Stimulated activated CD8-positive, alpha-beta memory T cell treated with anti-CD3 and anti-CD28 coated beads, Interleukin-12 subunit alpha, Interleukin-12 subunit beta, amount 100 ng/mL, for 1 hour (primary cell): ENCODE measurements at places on chromosomes 1 and 21.
A peak's percentile ranks its signal among the peaks of the same experiment; 100 is the strongest.

DNA sequence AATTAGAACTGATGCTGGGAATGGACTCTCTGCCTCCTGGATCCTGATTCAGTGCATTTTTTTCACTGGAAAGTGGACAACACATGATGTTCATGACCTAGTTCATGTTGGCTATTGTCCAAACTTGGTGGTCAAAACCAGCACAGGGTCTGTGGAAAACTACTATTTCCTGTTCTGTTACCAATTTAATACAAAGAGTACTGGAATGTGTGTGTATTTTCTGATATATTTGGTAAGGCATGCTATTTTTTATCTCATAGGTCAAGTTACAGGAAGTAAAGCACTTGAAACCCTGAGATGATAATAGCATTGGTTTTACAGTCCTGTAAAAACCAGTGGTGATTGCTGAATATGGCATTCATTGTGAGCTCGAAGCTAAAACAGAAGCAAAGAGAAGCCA lies 89.9 kb downstream of the SGIP1 start:
- DNase-seq = no peak

DNA sequence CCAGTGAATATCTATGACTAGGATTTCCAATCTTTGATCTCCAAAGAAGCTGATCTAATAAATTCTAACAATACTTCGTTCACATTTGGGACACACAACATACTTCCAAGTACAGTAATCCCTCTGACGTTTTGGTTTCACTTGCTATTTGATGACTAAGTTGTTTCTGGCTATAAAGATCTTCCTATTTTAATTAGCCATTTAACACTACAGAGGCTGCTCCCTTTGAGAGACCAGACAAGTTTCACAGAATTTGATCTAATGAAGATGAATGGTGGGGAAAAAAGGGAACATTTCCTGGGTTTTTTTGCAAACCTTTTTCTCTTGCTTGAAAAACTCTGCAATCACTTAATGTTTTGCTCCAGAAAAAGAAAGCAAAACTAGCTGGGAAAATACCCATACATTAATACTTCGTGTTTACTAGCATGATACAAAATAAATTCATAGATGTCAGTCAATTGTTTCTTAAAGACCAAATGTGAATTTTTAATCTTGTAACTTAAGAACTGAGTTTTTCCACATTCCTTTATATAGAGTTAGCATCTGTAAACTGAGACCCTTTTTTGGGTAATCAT lies 28.0 kb upstream of the GLIS1 start:
- no peak for DNase-seq

GRCh38 chr21:41932191-41932575 lies 21.6 kb downstream of the C2CD2 start:
- DNase-seq = no peak

DNA sequence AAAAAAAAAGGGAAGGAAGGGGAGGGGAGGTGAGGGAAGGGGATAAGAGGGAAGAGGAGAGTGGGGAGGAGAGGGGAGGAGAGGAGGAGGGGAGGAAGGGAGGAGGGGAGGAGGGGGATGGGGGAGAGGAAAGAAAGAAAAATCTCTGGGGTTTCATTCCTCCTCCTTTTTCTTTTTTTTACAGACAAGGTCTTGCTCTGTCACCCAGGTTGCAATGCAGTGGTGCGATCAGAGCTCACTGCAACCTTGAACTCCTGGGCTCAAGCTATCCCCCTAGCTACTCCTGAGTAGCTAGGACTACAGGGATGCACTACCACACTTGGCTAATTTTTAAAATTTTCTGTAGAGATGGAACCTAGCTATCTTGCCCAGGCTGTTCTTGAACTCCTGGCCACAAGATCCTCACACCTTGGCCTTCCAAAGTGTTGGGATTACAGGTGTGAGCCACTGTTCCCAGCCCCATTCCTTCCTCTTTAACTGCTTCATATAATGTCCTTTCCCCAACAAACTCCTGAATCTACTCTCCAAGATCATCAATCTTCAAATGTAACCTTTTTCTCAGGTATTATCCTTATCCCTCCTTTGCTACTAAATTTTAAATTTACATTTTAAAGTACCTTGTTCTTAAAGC lies 23.2 kb downstream of the GON4L start:
- DNase-seq = no peak

DNA sequence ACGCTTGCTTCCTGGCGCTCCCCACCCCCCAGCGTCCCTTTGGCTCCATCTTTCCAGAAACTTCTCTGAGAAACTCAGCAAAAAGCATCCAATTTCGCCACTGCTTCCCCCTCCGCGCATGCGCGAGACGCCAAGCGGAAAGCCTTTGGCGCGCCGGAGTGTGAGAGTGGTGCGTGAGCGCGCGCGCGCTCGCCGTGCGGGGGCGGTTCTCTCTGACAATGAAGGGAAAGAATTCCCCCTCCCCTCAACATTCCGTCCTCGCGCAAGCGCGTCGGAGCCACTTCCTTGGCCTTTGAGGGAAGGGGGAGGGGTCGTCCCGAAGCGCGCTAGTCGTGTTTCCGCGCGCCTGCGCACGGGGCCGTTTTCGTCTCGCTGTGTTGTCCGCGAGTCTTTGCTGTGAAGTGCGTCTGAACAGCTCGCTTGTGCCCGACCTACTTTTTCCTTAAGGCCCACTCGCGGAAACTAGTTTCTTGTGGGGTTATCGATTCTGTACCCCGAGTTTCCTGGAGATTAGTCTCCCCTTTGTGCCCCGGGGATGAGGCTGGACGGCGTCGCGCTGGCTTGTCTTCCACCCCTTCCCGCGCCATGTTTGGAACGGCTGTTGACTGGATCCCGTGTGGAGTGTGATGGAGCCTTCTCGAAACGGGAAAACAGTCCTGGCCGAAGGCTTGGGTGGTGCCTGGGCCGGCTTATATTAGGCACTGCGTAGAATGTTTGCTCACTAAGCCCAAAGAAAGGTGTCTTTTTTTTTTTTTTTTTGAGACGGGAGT lies 11.6 kb upstream of the SPEN start:
- DNase-seq = peak; percentile 100

- DNase-seq = no peak
These were observed 4.2 kb downstream of the MPZL1 start for GRCh38 chr1:167726008-167726407.

DNA sequence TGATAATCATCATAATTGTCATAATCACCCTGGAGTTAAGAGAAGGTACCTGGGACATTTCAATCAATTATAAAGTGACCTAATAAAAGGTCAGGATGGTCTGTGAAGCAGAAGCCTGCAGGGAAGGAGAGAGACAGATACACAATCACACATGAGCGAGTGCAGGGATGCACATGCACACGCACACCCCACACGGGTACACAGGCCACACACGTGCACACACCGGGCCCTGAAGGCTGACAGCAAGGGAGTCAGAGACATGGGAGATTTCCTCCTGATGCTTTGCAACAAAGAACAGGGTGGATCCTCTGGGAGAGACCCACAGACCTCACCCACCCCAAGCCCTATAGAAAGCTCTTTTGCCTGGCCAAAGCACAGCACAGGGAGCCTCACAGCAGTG lies 82.3 kb upstream of the ZC3H12A start:
- DNase-seq = no peak
